ENCODE measurements at places on chromosomes 6 and 20.

- DNase-seq, result no peak
Measured at GRCh38 chr6:109478222-109478805, 4.7 kb downstream of the ZBTB24 start.

- peak; percentile 85 for DNase-seq
Measured at GRCh38 chr6:154500769-154501577, 9.5 kb downstream of the CNKSR3 start.

- no peak for DNase-seq
Measured at GRCh38 chr6:168214586-168215104, 104.9 kb downstream of the DACT2 start.

DNA sequence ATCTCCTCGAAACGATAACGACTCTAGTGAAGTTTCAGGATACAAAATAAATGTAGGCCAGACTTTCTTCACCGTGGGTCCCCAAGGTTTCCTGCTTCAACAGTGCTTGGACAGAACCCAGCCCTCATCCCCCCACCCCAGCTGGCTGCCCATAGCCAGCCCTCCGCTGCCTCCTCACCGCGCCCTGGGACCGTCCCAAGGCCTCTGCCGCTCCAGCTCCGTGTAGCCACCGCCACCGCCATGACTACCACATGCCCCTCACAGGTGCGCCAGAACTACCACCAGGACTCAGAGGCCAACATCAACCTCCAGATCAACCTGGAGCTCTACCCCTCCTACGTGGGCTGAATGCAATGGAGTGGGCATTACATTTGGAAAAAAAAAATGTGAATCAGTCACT lies 42.2 kb upstream of the KIAA1586 start:
- DNase-seq, result no peak

- no peak for DNase-seq
Measured at GRCh38 chr6:3352678-3353077, 93.9 kb downstream of the PSMG4 start.

- no peak for DNase-seq
Measured at GRCh38 chr6:2937627-2938003, 33.8 kb downstream of the SERPINB6 start.

- no peak for DNase-seq
Measured at GRCh38 chr6:105433723-105434122, 30.8 kb upstream of the PREP start.

- DNase-seq, result no peak
Measured at GRCh38 chr6:136225496-136225895, 24.6 kb downstream of the MTFR2 start.

GRCh38 chr6:157741321-157741947 lies 81.6 kb upstream of the SNX9 start:
- no peak for DNase-seq

- no peak for DNase-seq
Measured at GRCh38 chr6:170199716-170200115, 91.2 kb downstream of the DLL1 start.
